ENCODE measurements at places on chromosomes 12 and 14.

DNA sequence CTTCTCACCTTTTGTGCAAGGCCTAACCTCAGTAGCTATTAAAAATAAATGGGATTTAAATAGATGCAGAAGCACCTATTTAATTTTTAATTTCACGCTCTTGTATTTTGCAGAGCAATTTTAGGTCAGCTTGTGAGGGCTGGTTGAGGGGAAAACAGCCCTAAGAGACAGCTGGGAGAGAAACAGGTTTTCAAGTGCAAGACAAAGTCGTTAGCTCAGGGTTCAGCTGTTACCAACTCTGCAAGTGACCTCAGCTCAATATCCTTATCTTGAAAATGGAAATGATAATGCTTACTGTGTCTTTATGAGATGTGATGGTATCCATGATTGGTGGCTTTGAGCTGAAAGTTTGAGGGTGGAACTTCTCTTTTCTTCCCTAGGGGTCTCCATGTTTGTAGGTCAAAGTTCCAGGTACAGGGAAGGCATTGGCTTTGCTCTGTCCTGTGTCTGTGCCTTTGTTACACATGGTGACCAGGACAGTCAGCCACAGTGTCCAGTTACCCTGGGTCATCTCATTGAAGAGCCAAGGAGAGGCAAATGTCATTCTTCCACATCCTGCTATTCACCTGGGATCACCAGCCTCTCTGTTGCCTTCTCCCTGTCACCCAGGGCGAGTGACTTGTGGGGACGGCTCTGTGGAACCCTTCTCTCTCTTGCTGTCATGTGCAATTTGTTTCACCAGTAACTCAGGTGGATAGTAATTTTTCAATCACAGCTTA lies 100.3 kb downstream of the SAMD4A start:
- DNase-seq: no peak

GRCh38 chr12:104802208-104802607 lies 155.9 kb downstream of the SLC41A2 start:
- no peak for DNase-seq

DNA sequence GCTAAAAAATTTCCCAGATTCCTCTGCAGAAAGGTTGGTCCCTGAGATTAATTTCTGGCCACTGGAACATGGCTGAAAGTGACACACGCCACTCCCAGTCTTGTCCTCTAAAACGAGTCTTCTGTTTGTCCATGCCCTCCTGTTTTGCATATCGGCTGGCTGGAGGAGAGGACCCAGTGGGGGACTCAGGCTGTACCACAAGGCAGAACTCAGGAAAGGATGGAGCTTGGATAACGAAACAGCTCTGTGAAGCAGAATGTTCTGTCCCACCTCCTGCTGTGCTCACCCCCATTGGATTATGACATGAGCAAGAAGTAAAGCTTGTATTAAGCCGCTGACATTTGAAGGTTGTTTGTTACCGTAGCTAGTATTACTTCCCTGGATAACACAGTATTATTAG lies 856.2 kb downstream of the BCL11B start:
- no peak for DNase-seq

GRCh38 chr12:94973221-94973620 lies 30.3 kb downstream of the NDUFA12 start:
- DNase-seq: no peak

- DNase-seq: no peak
Observed at GRCh38 chr12:82950356-82950755, 263.6 kb downstream of the TMTC2 start.

DNA sequence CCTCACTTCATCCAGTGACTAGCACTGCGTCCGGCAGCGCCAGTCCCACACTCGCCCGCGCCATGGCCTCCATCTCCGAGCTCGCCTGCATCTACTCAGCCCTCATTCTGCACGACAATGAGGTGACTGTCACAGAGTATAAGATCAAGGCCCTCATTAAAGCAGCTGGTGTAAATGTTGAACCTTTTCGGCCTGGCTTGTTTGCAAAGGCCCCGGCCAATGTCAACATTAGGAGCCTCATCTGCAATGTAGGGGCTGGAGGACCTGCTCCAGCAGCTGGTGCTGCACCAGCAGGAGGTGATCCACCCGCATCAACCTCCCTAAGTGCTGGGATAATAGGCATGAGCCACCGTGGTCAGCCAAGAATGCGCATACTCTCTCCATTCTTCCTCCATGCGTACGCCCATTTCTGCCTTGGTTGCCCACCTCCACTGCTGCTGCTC lies 59.9 kb downstream of the IRF2BPL start:
- DNase-seq: no peak
